ENCODE measurements at places on chromosomes 1 and 21.

- DNase-seq = no peak
These were observed 7.6 kb upstream of the AADACL4 start for GRCh38 chr1:12636098-12636950.

DNA sequence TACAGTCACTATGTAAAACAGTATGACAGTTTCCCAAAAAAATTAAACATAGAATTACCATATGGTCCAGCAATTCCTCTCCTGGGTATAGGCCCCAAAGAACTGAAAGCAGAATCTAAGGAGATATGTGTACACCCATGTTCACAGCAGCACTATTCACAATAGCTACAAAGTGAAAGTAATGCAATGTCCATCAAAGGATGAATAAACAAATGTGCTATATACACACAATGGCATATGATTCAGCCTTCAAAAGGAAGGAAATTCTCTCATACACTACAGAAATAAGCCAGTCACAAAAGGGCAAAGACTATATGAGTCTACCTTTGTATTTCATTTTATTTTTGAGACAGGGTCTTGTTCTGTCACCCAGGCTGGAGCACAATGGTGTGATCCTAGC lies 120.4 kb downstream of the TOMM20 start:
- no peak for DNase-seq

DNA sequence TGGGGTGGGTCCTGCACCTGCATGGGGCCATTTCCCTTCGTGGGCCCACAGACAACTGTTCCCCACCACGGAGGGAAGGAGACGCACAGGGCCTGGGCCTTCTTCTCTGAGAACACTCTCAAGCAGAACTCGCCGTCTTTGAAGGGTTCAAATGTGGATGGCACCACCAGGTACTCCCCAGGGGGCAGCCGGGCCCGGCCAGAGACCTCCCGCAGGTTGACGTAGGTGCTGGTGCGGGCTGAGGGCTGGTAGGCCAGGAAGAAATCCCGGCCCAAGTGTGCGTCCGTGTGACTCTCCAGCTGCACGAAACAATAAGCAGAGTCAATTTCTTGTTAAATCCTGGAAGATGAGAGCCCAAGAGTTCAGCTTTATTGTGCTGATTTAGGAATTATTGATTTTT lies 56.4 kb downstream of the CAPN8 start:
- DNase-seq = no peak

- DNase-seq = no peak
These were observed 61.6 kb downstream of the ZBTB18 start for GRCh38 chr1:244112636-244113035.

GRCh38 chr1:6603238-6603914 lies 707 bp upstream of the KLHL21 start:
- DNase-seq = peak; percentile 42

- no peak for DNase-seq
These were observed 712.3 kb downstream of the PTPRU start for GRCh38 chr1:29948581-29948980.

- peak; percentile 23 for DNase-seq
These were observed 503.5 kb upstream of the PKN2 start for GRCh38 chr1:88180449-88181108.

- no peak for DNase-seq
These were observed 470.5 kb upstream of the DAB1 start for GRCh38 chr1:57894315-57894714.

- DNase-seq = peak; percentile 11
These were observed at the start of gene GREM2 for GRCh38 chr1:240611619-240612480. Gene GREM2 (minus strand): TSS chr1:240612155. CDS start chr1:240493475, 118,680 bp downstream.

DNA sequence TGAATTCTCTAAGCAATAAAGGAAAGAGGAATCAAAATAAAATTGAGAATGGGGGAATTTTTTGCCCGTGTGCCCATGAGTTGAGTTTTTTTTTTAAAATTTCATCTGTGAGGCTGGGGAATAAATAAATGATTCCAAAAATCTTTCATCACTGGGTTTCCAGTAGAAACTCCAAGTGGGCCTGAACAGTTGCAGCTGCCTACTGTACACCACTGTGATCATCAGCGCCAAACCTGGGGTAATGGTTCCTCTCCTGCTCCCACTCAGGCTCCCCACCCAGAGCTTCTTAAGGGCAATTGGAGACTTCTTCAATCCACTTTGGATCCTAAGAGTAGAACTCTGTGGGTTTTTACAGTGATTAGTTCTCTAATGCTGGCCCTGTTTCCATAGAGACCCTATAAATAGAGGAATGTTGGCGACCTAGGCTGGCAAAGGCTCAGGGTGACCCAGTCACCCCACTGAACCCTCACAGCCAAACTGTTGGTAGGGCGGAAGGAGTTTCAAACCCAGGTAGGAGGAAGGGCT lies 9.3 kb downstream of the TMCC2 start:
- no peak for DNase-seq

DNA sequence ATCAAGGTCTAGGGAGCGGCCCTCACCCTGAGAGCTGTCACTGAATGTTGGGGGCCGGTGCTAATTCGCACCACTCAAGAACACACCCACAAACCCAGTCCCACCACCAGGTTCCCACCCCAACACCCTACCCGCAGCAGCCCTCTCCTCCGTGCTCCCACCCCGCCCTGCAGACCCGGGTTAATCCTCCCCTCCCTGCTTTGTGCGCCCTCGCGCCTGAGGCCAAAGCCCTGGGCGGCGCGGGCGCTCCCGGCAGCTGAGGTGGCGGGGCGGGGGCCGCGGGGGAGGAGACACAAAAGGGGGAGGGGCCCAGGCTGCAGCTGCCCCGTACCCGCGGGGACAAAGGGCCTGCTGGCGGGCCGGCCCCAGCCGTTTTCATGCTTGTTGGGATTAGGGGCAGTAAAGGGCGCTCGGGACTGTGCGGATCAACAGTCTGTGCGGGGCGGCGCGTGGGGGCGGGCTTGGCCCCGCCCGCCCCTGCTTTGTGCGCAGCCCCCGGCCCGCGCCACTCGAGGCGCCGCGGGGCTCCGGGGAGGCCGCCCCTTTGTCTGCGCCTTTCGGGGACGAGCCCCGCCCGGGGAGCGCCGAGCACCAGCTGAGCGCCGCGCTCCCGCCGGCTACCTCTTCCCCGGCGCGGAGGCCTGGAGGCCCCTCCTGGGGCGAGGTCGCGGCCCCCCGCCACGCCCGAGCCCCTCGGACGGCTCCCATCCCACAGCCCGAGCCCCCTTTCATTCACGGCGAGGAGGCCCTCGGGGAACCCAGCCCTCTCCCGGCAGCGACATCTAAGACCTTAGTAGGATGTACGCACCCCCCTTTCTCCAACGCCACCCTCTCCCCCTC lies 10.9 kb downstream of the C1orf216 start:
- DNase-seq = no peak

- no peak for DNase-seq
These were observed 10.8 kb downstream of the ZBTB8OS start for GRCh38 chr1:32639489-32640075.

GRCh38 chr1:206590025-206590758 lies 22.1 kb downstream of the EIF2D start:
- DNase-seq = peak; percentile 65

DNA sequence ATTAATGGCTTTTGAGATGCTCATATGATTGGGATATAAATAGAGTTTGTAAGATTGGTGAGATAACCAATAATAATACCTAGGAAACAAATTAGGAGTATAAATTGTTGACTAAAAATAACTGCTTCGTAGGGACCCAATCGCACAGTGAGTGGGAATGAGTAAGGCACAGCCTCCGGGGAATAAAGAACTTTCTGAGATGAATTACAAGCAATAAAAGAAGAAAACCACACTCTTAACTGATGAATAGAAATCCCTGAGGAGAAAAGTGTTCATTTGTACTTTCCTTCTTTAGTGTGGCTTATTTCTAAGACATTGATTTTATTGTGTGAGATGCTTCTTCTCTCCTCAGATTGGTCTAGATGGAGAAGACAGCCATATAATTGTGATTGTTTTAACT lies 443.4 kb upstream of the PRMT6 start:
- no peak for DNase-seq

GRCh38 chr1:86953167-86953566 lies 38.7 kb downstream of the HS2ST1 start:
- no peak for DNase-seq

DNA sequence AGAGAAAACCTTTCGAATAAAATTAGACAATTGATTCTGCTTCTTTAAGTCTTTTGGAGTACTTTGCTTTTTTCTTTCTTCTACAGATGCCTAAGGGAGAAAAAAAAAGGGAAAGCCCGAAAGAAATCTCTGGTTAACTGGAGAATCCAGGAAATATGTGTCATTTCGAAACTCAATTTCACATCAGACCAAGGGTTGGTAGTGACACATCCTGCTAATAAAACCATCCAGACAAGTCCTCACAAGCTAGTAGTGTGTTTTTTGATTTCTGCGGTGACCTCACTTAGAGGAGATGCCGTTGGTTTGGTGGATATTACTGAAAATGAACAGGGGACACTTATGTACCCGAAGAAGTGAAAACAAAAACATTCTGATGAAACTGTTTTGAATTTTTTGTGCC lies 726.5 kb upstream of the ADAMTS5 start:
- DNase-seq = no peak

DNA sequence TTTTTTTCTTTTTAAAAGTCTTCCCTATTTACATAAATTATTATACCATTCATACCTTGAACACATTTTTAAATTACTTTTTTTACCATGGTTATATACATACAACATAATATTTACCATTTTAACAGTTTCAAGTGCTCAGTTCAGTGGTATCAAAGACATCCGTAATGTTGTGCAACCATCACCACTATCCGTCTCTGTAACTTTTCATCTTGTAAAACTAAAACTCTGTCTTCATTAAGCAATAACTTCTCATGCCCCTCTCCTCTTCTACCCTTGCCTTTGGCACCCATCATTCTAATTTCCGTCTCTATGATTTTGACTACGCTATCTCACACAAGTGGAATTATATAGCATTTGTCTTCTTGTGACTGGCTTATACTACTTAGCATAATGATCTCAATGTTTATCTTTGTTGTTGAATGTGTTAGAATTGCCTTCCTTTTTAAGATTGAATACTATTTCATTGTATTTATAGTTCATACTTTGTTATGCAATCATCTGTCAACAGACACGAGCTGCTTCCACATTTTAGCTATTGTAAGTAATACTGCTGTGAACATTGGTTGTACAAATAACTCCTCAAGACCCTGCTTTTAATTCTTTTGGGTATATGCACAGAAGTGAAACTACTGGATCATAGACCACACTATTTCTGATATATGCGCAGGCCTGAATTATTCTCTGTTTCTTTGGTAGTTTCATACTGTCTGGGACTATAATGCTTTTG lies 689.5 kb upstream of the NCAM2 start:
- DNase-seq = no peak

DNA sequence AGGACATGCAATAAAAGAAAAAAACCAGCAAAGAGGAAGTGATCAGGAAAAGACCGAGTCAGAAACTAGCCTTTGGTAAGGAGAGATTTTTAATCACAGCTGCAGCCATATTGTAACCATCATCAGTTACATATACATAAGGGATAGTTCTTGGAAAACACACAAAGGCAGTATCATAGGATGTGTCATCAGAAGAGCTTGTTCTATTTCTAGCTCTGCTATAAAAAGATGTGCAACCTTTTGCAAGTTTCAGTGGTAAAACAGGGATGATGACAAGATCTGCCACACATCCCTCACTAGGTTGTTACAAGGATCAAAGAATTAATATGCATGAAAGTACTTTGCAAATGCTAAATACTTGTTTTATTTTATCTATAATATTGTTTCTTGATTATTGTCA lies 342.0 kb downstream of the VAV3 start:
- DNase-seq = no peak

- DNase-seq = no peak
These were observed 4.1 kb downstream of the TEX38 start for GRCh38 chr1:46675549-46676314.

GRCh38 chr1:159444511-159444910 lies 5.0 kb downstream of the OR10J1 start:
- no peak for DNase-seq

GRCh38 chr1:181936768-181937581 lies 124.5 kb downstream of the ZNF648 start:
- peak; percentile 34 for DNase-seq

DNA sequence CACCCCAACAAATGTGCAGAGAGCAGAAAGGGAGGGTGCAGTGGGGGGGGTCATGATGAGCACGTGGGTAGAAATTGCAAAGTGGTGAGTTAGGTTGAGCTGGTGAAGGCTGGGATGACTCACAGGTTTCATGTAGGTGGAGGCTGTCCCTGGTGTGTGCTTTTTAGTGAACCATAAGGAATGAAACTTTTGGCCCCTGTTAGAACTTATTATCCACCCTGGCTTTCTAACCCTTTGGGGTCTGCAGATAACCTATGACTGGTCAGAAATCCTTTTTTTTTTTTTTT lies 46.9 kb downstream of the DOP1B start:
- DNase-seq = peak; percentile 28

- DNase-seq = no peak
These were observed 171.8 kb downstream of the TOMM20 start for GRCh38 chr1:234956821-234957329.

DNA sequence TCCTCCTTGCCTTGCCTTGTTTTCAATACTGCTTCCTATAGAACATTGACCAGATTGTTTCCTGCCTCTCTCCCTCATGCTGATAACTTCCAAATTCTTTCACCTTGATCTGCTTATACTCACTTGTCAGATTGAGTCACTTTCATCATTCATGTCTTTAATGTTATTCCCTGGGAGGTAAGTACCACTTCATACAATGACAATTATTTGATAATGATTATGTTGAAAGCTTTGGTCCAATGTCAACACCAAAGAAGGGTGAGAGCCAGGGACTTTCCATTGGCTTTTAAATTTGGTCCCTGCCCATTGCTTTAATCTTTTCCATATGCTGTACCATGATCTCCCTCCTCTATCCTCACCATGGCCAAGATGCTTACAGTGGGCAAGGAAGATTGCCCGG lies 137.4 kb downstream of the SYT2 start:
- DNase-seq = no peak

DNA sequence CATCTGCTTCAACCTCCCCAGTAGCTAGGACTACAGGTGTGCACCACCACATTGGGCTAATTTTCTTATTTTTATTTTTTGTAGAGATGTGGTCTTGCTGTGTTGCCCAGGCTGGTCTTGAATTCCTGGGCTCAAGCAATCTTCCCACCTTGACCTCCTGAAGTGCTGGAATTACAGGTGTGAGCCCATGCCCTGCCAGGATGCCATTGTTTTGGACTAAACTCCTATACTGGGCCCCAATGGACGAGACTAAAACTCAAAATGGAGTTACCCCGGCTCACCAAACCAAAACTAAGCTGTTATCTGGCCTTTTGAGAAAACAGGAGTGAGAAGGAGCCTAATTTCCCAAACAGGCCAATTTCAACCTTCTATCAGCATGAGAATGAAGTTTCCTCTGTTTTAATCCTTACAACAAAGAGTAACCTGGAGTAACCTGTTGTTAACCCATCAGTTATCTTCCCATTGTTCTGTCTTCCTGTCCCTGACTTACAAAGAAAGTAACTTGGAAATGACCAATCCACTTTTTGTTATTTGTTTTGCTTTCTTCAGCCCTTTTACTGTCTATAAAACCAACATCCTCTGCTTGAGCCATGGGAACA lies 29.6 kb downstream of the DMRTA2 start:
- DNase-seq = no peak

Measured in stimulated activated CD4-positive, alpha-beta T cell treated with anti-CD3 and anti-CD28 coated beads, Interleukin-4, amount 100 ng/mL, for 48 hours (primary cell).